ENCODE measurements at places on chromosomes 4 and X.
A peak's percentile ranks its signal among the peaks of the same experiment; 100 is the strongest.

DNA sequence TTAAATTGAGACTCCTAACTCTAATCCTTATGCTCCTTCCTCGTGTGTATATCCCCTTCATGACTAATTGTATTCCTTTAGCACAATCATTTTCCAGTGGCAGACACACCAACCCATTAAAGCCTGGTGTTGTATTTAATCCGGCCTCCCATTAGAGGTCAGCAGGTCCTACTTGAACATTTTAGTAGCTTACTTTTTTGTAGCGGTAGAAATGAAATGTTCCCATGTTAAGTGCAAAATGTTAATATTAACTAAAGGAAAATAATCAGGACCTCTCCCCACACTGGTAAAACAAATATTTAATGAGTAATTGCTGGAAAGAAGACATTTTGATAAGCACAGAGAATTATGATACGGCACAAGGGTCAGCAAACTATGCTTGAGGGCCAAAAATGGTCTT lies 3.4 kb downstream of the RAB33B start:
- no peak for DNase-seq

DNA sequence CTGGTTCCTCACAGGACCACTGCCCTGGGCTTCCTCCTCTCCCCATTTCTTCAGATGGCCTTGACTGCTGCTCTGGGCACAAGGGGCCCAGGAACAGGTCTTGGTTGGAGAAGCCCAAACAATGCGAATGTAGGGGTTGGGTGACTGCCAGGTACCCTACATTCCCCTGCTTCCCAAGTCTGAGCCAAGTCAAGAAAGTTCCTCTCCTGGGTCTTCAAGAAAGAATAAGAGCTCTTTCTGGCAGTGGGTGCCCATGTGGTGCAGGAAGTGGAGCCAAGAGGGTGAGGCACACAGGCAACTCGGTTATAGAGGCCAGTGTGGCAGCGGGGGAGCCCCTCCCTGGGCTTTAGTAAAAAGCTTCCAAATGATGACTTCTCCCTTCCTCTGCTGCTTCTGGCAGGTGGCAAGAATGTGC lies 2.7 kb downstream of the SLC34A2 start:
- no peak for DNase-seq

- no peak for DNase-seq
These were observed 2.9 kb downstream of the CD40LG start for GRCh38 chrX:136650811-136651210.

DNA sequence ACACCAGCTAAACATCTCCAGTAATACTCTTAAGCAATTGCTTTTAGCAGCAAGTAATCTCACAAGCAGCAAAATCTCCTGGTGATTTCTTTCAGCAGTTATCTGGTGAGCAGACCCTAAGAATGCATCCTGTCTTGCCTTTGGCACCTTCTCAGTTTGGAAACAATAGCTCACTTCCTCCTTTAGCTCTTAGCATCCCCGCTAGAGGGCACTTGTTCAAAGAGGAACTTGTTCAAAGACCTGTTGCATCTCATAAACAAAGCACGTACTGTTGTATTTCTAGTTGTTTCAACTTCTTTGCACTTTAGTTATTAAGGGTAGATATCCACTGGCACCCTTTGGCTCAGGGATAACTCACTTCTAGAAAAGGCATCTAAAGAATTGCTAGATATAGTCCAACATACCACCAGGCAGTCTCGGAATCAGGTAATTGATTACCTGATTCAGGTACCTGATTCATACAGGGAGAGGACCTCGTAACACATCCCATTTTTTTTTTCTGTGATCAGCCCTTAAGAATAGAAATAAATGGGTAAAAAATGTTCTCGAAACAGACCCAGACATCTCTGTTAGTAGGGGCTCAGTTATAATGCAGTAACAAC lies 81.9 kb upstream of the QRFPR start:
- DNase-seq = peak; percentile 73

DNA sequence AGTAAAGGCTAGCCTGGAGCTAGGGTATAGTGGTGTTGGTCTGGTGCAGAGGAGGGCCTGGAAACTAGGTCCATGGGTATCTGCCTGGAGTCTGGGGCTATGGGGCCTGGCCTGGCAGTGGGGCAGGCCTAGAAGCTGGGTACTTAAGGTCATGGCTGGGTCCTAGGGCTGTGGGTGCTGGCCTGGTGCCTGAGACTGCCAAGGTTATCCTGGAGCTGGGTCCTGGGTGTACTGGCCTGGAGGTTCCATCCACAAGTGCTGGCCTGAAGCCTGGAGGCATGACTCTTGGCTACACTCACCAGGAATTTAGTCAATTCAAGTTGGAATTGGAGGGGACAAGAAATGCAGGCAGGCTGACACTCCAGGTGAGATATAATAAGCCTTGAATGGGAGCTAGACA lies 108.4 kb upstream of the ZCCHC13 start:
- no peak for DNase-seq

DNA sequence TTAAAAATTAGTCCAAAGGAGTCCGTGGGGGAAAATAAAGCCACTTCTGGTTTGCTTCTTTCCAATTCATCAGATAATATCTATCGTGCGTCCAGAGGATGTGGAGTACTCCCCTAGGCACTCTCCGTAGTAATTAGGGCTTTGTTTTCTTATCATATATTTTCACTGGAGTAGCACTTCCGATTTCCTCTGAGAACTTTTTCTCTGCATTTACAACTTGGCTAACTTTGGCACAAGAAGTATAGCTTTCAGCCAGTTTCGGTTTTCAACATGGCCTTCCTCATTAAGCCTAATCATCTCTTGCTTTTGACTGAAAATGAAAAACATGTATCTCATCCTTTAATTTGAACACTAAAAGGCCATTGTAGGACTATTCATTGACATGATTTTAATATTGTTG lies 80.5 kb downstream of the CASP3 start:
- peak; percentile 35 for DNase-seq

DNA sequence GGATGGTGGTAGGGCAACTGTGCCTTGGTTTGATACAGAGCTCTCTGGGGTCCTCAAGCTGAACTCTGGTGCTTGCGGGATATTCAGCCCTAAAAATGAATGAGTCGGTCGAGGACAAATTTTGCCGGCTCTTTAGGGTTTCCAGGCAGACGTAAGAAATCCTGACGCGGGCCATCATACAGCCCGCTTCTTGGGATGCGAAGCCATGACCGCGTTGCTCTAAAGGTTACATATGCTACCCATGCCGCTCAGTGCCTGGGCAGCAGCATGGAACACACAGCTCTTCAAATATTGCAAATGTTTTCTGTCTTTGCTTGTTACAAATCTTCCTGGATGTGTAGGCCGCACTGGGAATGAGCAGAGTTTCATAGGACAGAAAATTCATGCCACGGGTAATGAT lies 55.6 kb downstream of the NBDY start:
- no peak for DNase-seq

DNA sequence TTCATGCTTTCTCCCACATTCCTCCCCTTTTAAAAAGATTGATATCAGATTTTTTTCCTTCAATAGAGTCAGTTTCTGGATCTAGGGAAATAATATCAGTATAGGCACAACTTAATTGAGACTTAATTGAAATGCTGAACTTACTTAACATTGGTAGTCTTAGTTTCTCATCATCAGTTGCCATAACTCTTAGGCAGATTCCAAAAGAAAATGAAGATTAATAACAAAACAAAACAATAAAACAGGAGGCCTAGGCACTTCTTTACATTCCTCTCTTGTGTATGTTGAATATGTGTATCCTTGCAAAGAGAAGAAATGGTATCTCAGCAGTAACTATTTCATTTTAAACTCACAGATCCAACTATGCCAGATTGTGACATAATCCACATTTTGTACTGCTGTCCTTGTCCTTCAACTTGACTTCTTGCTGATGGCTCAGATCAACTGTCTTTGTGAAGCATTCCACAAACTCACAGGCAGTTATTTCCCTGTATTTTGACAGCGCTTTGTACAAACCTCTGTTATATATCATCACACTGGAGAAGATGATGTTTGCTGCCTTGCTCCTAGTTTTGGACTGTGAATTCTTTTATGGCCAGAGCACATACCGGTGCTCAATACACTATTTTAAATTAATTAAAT lies 9.1 kb upstream of the SLC9B2 start:
- DNase-seq = no peak

DNA sequence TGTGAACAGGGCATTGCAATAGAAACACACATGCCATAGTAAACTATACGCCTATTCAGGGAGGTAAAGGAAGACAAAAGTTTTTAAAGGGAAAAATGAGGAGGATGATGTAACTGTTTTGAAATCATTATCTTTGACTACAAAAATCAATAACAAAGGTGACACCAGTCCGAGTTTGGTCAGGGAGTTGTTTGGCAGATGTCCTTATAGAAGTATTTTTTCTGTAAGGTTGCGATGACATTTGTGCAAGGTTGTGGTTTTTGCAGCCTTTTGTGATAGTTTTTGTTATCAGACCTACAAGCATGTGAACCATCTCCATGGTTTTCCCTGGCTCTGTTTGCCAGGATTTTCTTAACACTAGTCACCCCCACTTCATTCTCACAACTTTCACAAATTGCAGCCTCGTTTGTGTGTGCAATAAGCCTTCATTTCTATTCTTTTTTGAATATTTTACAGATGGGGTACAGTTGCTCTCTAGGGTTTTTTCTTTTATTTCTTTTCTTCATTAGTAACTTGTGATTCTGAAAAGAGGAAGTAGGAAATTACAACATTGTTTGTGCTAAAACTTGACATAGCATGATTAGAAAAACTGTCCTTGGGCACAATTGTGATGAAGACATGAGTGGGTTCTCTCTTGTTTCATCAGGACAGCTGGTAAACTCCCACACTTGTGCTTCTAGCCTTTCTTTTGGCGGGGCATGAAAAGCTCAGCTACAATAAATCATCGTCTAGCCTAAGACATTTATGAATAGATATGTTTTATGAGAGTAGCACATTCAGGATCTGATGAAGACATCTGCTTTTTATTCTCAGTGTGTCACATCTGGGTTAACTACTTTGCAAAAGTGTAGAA lies 60.2 kb upstream of the PNPLA4 start:
- no peak for DNase-seq

GRCh38 chr4:100278567-100278966 lies 88.3 kb upstream of the DDIT4L start:
- DNase-seq = no peak

DNA sequence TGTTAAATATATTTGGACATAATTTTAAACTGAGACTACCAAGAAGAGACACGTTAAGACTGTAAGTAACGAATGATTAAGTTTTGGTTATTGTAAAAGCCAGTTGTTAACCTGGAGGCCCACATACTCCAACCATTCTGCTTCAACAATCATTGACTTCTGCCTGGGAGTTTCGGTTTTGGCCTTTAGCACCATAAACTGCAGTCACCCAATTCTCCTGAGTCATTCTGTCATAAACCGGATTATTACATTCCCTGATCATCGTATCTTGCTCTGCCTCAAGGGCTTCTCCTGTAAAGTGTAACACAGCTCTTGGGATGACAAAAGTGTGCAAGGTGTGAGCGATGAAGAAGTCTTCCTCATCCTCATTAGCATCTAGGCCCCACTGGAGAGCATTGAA lies 46.9 kb upstream of the PABPC1L2A start:
- DNase-seq = no peak

DNA sequence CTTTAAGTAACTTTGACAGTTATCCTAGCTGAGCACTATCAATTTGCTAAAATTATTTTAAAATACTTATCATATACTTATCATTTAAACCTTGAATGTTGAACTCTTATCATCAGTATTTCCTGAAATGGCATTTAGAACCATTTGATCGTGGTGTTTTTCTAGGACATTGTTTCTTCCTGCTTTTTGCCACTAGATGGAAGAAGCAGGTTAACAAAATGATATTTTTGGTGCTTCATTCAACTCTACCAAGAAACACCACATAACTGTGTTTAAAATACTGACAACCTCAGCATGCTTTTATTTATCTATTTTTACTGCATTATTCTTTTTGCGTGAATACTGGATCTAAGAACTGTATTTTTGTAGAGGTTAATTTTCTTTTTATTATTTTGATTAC lies 44.6 kb downstream of the C4orf33 start:
- DNase-seq = peak; percentile 13

GRCh38 chr4:118772081-118772766 lies 63.7 kb downstream of the SEC24D start:
- peak; percentile 86 for DNase-seq

- DNase-seq = no peak
These were observed 8.4 kb upstream of the MTNR1A start for GRCh38 chr4:186563761-186564160.

- no peak for DNase-seq
These were observed 7.9 kb downstream of the BLOC1S4 start for GRCh38 chr4:6723851-6724250.

- no peak for DNase-seq
These were observed 76.9 kb downstream of the DHRSX start for GRCh38 chrX:2423899-2424298.

DNA sequence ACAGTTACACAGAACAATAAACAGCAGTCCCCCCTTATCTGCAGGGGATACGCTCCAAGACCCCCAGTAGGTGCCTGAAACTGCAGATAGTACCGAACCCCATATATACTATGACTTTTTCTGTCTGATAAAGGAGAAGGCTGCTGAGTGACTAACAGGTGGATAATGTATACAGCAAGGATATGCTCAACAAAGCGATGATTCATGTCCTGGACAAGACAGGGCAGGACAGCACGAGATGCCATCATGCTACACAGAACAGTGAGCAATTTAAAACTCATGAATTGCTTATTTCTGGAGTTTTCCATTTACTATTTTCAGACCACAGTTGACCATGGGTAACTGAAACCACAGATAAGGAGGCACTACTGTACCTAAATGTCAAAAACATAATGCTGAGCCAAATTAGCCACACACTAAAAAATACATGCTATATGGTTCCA lies 76.1 kb downstream of the MANBA start:
- peak; percentile 47 for DNase-seq

GRCh38 chr4:122577808-122578781 lies 42.8 kb downstream of the IL21 start:
- peak; percentile 74 for DNase-seq

DNA sequence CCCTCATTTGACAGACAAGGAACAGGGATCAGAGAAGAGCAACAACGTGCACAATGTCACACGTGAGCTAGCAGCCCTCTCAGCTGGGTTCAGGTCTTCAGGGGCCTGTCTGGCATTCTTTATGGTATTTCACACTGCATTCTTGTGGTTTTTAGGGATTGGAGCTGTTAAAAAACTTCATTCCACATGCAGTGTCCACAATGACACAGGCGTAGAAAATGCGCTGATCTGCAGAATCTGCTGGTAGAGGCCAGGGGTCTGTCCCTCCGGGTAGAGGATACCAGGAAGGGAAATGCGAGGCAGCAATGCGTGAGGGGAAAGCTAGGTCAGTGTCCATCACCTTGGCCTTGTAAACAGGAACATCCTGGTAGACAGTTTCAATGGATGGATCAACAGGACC lies 36.6 kb downstream of the MAP7D3 start:
- DNase-seq = no peak

Data from COLO829 (cell line).